HFFc6 (cell line): ENCODE measurements at places on chromosomes 2 and 18.

- no peak for DNase-seq
Observed at GRCh38 chr2:128639693-128640092, 321.0 kb upstream of the HS6ST1 start.

- DNase-seq = peak; percentile 58
Observed at GRCh38 chr2:73156539-73157124, 43.9 kb upstream of the RAB11FIP5 start.

- DNase-seq = no peak
Observed at GRCh38 chr2:149559341-149560068, 28.1 kb downstream of the MMADHC start.

- DNase-seq = no peak
Observed at GRCh38 chr18:7748251-7749007, 181.3 kb downstream of the PTPRM start.

DNA sequence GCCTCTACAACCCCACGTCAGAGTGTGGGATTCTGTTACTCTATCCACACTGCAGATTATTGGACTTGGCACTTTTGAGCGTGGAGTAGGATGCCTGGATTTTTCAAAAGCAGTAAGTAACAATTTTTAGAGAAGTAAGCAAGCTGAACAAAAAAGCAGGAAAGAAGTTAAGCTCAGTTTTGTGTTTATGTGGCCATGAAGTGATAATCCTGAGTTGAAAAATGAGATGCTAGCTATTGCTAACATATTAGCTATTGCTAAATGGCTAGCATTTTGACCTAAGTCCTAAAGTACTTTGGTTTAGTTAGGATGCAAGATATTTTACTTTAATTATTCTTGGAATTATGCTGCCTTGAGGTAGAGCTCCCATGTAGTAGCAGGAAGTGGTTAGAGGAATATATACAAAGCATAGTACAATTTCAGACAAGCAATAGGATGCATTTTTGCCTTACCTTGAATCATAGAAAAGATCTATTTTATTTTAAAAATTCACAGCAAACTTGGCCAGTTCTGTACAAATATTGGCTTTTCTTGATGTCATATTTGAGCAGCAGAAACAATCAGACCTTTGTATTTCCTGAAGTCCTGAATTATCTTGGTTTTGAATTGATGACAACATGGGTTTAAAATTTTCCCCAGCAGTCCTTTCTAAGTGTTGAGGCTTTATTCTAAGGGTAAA, 74.6 kb downstream of the COX7A2L start:
- DNase-seq = no peak

DNA sequence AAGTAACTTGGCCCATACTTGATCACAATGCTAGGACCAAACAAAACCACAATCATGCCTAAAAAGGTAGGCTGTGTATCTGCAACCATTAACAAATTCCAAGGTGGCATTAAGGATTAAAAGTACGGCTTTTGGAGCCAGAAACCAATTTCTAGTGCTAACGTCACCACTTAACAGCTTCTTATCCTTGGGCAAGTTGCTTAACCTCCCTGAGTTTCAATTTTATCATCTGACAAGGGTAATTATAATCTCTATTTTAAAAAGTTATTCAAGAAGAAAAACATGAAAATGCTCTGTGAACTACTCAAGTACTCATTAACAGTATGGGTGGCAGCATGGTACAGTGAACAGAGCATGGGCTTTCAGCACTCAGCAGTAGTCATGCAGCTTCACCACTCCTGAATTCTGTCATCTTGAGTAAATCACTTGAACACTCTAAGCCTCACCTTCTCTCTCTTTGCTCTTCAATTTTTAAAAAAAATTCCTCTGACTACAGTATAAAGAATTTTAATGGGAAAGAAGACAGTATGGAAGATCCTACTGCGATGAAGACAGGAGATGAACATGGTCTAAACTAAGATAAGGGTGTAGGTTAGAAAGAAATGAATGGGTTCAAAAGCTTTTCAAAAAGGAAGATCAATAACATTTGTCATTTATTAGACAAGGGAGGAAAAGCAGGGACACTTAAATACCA, 69.2 kb downstream of the SS18 start:
- DNase-seq = no peak

- no peak for DNase-seq
Observed at GRCh38 chr18:12518326-12518725, 110.6 kb downstream of the PRELID3A start.

DNA sequence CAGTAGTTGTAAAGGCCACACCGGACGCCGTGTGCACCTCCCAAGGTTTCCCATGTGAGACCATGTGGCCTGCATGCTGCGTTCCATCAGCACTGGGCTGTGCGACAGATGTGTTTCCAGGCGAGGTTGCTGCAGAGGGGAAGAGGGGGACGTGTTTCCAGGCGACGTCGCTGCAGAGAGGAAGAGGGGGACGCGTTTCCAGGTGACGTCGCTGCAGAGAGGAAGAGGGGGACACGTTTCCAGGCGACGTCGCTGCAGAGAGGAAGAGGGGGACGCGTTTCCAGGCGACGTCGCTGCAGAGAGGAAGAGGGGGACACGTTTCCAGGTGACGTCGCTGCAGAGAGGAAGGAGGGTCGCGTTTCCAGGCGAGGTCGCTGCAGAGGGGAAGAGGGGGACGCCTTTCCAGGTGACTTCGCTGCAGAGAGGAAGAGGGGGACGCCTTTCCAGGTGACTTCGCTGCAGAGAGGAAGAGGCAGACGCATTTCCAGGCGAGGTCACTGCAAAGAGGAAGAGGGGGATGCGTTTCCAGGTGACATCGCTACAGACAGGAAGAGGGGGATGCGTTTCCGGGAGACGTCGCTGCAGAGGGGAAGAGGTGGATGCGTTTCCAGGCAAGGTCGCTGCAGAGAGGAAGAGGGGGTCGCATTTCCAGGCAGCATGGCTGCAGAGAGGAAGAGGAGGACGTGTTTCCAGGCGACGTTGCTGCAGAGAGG, 24.5 kb downstream of the NFATC1 start:
- DNase-seq = no peak

DNA sequence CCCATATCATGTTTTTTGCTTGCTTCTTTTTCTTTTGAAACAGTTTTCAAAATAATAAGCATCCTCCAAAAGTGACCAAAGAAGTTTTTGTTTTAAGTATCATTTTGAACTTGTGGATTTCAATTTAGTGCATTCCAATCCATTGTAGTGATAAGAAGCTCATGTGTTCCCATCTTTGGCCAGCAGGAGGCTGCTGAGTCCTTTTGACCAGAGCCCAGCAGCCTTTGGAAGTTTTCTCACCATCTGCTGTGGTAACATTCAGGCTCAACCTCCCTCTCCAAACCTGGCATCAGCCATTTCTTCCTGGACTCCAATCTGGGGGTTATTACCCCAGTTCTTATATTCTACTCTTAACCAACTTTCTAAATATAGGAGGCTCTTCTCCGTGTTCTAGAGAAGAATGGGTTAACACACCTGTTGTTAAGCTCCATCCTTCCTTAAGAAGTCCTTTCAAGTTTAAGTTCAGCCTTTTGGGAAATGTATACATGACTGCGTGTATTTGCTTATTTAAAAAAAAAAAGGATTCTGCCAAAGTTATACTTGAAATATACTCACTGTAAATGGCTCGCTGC, 39.0 kb upstream of the MAL start:
- peak; percentile 62 for DNase-seq

GRCh38 chr18:61957801-61958516, 65.2 kb upstream of the RNF152 start:
- no peak for DNase-seq

- DNase-seq = no peak
Observed at GRCh38 chr2:187383043-187383800, 64.8 kb downstream of the CALCRL start.

GRCh38 chr2:127170021-127170420, 50.1 kb downstream of the CYP27C1 start:
- no peak for DNase-seq

GRCh38 chr2:155958834-155959233, 373.7 kb downstream of the NR4A2 start:
- no peak for DNase-seq

DNA sequence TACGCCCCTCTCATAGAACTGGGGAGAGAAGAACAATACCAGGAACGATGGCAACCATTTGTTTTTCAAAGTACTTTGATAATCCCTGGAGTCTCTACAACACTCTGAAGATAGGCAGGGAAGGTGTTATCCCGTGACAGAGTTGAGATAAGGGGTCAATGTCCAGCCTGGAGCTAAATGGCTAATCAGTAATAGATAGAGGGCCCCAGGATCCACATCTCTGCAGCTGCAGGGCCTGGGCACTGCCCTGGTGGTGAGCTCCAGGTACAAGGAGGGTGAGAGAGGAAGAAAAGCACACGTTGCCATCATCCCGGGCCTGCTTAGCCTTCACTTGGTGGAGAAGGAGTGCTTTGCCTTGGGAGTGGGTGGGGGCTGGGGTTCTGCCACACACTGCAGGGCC, 260.6 kb downstream of the PRKCE start:
- DNase-seq = no peak

GRCh38 chr2:234569776-234570430, 73.0 kb upstream of the ARL4C start:
- no peak for DNase-seq

DNA sequence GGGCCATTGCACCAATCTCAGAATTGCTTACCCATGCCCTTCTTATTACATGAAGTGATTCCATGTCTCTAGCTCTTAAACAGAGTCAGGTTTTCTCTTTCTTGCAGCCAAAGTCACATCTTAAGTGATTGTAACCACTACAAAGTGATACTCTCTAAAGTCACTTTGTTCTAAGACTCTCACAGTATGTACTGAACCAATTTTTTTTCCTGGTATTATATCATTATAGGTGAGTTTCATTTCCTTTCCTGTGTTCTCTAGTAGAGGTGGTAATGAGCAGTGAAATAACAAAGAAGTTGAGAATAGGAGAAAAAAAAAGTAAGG, 66.3 kb upstream of the DARS1 start:
- no peak for DNase-seq

DNA sequence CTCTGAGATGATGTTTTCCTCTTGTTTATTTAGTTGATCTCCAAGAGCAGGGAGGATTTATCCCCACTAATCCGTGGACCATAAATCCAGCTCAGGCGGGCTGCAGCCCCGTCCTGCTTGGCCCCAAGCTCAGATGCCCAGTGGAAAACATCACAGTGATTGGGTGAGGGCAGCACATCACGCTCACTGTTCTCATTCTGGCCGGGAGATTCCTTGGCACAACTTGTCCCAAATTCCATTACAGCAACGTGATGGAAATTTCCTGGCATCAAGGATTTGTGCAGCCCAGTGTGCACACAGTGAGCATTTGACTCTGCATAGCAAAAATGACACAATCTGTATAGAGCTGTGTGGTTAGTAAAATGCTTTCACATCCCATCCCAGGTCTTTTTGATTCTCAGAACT, 96.8 kb downstream of the VAPA start:
- peak; percentile 92 for DNase-seq

DNA sequence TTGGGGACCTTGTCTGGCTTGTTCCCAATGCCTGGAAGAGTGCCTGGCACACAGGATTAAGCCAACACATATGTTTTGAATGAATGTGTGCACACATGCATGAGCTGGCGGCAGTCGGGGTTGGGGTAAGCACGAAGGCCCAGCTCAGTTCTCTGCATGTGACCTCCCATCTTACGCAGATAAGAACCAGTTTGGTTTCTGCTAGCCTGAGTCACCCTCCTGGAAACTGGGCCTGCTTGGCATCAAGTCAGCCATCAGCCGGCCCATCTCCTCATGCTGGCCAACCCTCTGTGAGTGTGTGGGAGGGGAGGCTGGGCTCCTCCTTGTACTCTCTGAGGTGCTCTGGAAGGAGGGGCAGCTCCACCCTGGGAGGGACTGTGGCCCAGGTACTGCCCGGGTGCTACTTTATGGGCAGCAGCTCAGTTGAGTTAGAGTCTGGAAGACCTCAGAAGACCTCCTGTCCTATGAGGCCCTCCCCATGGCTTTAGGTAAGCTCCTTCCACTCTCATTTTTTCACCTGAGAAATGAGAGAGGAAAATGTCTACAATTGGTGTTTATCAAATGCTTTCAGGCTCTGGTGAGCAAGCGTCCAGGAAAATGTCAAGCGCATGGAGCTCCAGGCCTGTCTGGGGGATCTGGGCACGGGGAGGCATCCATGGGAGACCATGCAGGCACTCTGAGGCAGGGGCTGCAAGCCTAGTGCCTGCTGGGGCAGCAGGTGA, 9.7 kb upstream of the IL1RN start:
- DNase-seq = peak; percentile 91

DNA sequence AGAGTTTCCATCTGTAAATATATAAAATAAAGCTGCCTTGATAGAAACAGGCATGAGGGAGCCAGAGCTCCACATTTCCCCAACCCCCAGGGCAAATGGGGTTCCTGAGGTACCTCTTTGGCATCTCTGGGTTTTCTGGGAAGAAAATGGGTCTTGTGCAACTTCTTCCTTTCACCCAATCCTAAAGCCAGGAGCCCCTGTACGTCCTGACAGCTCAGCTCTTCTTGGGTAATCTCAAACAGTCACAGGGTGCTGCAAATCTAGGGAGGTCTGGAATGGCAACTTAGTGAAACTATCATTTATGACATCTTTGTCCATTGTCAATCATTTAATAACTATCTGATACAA, 36.6 kb upstream of the STAT1 start:
- peak; percentile 88 for DNase-seq

DNA sequence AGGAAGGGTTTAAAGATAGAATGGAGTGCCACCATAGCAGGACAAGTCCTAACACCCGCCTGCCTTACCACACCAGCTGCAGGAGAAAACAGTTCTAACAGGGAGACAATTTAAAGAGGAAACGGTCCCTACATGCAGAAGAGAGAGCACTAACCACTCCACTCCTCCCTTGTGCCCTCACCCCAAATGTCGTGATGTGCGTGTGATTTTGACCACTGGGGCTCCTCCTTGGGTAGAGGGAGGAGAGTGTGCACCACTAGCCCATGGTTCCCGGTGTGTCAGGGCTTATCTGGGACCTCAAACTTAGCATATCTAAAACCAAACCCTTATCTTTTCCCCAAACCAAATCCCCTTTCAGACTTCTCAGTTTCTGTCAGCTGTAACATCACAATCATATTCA, 105.5 kb upstream of the CCDC68 start:
- no peak for DNase-seq

- peak; percentile 80 for DNase-seq
Observed at GRCh38 chr2:86704459-86704971, 15.6 kb upstream of the RMND5A start.

DNA sequence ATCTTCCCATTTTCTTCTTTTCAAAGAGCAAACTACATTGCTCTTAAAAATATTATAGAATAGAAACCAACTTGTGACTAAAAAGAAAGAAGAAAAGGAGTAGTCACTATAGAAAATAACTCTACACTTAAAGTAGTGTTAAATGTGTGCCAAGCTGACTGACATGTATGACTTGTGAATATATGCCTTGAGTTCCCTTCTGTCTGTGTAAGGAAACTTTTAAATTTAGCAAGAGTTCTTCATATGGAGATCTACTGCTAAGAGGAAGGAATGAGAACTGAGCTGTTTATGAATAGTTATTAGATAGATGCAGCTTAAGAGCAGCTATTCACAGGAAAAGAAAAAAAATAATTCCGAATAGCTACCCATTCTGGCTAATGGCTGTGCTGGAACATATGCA, 1221.7 kb upstream of the ZEB2 start:
- DNase-seq = no peak

DNA sequence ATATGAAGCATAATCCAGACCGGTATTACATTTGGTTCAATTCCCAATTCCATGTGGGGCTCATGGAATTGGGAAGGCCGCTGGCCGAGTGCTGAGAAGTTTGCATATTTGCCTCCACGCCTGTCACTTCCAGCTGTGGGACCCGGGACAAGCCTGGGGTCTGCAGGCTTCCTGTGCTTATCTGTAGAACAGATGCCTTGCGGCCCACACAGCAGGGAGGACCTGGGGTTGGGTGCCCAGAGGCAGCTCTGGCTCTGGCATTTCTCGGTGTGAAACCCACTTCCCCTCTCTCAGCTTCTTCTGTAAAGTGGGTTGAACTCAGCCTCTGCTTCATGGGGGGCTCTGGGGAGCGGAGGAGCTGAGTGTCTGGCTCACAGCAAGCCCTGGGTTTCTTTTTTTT, 97.9 kb downstream of the SH3BP4 start:
- no peak for DNase-seq
